ENCODE measurements at places on chromosomes 4 and X.

DNA sequence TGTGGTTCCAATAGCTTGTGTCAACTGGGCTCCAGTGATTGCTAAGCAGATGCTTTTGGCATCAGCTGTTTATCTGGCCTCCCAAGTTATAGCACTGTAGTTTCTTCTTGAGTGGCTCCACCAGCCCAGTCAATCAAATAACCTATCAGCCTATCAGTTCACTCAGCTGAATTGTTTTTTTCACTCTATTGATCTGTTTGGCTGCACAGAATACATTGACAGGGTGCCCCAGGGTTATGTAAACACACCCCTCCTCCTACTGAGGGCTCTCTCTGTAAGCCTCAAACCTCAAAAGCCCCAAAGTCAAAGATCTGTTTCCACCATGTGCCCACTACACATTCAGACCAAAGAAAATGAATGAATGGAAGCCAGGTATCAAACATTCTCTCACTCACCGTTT lies 214.0 kb downstream of the HS6ST2 start:
- no peak for DNase-seq

DNA sequence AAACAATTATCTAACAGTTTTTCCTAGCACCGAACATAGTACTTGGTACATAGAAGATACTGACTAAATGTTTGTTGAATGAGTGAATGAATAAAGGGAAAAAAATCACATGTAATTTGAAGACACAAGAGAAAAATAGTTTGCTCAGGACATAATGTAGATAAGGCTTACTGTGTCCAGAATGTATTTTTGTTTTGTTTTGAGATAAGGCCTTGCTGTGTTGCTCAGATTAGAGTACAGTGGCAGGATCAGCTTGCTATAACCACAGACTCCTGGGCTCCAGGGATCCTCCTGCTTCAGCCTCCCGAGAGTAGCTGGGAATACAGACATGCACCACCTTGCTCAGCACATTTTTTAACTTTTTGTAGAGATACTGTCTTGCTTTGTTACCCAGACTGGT lies 6.5 kb downstream of the FAM199X start:
- no peak for DNase-seq

DNA sequence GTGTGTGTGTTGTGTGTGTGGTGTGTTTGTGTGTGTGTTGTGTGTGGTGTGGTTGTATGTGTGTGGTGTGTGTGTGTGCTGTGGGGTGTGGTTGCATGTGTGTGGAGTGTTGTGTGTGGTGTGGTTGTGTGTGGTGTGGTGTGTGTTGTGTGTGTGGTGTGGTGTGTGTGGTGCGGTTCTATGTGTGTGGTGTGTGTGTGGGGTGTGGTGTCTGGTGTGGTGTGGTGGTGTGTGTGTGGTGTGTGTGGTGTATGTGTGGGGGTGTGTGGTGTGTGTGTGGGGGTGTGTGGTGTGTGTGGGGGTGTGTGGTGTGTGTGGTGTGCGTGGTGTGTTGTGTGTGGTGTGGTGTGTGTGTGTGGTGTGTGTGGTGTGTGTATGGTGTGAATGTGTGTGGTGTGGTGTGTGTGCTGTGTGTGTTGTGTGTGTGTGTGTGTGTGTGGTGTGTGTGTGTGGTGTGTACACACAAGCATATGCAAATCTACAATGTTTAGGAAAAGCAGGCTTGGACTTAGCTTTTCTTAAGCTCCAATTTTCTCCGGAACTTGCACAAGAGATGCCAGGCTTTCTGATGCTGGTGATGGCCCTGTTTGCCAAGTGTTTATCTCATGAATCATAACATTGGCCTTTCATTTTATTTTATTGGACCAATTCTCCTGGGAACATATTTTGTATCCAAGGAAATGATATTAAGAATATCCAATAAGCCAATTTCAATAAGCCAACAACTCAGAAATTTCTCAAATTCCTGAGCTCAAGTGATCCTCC lies 148.7 kb downstream of the SPATA18 start:
- no peak for DNase-seq

DNA sequence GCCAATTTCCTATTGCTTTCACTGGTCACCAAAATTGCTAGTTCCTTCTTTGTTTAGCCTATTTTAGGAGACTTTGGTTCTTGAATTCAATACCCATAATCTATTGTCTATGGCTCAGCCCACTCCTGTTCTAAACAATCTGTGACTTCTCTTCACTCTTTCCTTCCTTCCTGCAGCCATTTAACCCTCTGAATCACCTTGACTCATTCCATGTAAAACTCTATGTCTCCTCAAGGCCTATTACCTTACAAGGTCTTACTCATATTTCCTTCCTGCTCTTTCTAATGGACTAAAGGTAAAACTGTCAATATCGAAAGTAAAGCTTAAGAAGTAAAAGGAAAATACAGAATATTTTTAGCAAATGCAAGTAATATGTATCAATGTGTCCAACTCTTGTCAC lies 301.6 kb downstream of the ARHGAP24 start:
- no peak for DNase-seq

DNA sequence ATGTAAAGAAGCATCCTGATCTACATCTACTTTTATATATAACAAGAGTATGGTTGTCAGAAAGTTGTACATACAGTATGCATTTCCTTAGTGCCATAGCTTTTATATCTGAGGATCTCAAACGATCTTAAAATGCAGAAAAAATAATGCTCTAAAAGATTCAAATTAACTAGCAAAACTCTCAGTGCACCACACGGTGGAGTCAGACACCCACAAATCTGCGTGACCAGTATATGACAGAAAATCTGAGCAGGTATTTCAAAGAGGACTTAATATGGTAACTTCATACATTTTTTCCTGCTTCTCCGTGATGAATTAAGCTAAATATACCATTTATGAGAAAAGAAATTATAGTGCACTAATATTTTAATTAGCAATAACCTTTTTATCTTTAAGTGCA lies 803.0 kb downstream of the DMD start:
- DNase-seq: peak; percentile 19

- DNase-seq: no peak
These were observed 547 bp downstream of the GUCY1A1 start for GRCh38 chr4:155667222-155667567.

GRCh38 chr4:183348706-183349659 lies 26.8 kb upstream of the CLDN24 start:
- DNase-seq: no peak

- no peak for DNase-seq
These were observed 11.2 kb downstream of the RIPPLY1 start for GRCh38 chrX:106891762-106892460.

Measured in CD4-positive, alpha-beta memory T cell (primary cell).